ENCODE measurements at places on chromosomes 12 and 14.

GRCh38 chr12:23699031-23699430 is 250.4 kb downstream of the SOX5 start:
- no peak for DNase-seq

GRCh38 chr12:128801879-128802391 is 21.8 kb downstream of the SLC15A4 start:
- DNase-seq, result no peak

DNA sequence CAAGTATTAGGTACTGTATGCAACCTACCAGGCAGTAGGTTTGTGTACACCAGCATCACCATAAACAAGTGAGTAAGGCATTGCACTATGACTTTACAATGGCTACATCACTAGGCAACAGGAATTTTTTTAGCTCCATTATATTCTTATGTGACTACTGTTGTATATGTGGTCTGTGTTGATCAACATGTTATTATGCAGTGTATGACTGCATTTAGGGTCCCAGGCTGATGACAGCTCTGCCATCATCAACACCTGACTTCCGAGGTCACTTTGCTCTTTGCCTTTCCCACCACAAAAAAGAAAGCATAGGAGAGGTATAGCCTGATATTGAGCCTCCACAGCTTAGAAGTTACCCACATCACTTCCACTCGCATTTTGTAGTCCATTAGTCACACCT is 217.5 kb upstream of the PELI2 start:
- no peak for DNase-seq

DNA sequence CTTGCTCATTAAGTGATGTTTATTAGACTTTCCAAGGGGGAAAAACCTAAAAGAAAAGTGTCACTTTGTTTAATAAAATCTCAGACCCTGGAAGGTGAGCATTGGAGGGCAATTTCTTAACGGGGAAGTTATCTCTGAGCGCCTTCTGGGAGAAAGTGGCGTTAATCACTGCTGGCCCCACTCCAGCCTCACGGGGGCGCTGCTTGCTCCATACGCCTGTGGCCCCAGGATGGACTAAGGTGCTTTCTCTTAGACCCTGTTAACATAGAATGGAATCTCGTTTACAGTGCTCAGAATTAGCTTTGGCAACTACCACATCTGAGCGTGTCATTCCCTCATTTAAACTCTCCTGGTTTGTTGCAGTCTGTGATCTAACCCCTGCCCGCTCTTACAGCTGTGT is 16.4 kb upstream of the PRIMA1 start:
- no peak for DNase-seq

DNA sequence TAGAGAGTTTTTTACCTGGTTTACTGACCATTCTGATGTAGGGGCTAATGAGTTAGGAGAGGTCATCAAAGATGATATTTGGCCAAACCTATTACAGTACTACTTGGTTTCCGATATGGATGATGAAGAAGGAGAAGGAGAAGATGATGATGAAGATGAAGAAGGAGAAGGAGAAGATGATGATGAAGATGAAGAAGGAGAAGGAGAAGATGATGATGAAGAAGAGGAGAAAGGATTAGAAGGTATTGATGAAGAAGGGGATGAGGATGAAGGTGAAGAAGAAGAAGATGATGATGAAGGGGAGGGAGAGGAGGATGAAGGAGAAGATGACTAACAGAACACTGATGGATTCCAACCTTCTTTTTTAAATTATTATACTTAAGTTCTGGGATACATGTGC is 196.6 kb downstream of the TMX1 start:
- DNase-seq, result no peak

- DNase-seq, result peak; percentile 100
These were observed at the start of gene TEDC1 for GRCh38 chr14:105490572-105491365. Gene TEDC1, plus strand, starts transcription at chr14:105491246. Its CDS starts 130 bp downstream, at chr14:105491376.

DNA sequence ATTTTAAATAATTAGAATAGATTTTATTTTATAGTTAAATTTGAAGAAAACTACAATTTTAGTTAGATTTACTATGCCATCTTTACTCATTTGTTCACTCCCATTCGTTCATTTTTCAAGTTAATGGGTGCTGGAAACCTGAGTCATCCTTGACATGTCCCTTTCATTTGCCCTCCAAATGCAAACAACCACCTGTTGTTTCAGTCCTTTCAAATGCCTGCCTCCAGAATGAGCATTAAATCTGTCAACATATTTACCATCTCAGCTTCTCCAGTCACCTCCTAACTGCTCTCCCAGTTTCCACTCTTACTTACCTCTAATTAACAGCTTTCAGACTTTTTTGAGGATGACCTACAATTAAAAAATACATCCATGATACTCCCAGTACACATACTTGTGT is 375.5 kb downstream of the RAD51B start:
- DNase-seq, result no peak

- DNase-seq, result no peak
These were observed 66.4 kb downstream of the TESC start for GRCh38 chr12:117032593-117033381.

GRCh38 chr14:98926146-98926545 is 345.9 kb downstream of the BCL11B start:
- DNase-seq, result no peak

DNA sequence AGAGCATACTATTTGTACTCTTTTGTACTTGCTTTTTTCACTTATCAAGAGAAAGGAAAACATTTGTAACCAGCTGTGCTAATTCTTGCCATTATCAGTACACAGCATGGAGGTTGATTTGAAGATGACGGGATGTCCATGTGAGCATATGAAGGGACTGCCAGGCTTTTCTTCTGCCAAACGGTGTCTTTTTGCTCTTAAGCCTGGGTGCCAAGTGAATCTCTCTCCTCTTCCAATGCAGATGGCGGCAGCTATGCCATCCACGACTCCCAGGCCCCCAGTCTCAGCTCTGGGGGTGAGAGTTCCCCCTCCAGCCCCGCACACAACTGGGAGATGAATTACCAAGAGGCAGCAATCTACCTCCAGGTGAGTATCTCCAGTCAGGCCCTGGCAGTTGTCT is 38.9 kb downstream of the TPCN1 start:
- no peak for DNase-seq

DNA sequence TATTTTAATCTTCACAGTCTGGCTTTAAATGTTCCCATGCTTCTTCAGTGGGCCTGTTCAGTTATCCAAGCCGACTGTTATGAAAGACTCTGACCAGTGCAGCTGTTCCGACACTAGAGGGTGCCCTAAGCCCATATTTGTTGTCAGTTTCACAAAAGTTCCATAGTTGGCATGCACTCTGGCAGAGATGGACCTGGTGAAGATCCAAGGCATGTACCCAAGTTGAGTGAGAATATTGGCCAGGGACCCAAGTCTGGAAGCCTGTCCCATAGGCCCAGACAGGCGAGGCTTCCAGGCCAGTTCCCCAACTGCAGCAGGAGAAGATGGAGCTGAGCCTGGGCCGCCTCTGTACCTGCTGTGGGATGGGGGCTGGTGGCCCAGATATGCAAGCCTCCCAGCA is 27.4 kb upstream of the GUCY2C start:
- peak; percentile 12 for DNase-seq

DNA sequence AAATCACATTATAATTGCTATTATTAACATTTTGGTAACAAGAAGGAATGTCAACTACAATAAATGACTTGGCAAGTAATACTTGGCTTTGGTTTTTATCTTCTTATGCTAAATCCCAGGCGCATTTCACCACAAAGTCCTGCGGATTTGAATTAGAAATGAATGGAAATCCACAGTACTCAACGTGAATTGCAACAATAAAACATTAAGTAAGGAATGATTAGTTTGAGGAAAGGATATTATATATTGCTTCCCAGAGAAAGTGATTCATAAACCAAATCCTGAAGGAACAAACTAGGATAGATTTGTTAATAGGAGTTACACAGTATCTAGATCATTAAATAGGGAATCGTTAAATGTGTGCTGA is 1089.7 kb downstream of the TRHDE start:
- no peak for DNase-seq

DNA sequence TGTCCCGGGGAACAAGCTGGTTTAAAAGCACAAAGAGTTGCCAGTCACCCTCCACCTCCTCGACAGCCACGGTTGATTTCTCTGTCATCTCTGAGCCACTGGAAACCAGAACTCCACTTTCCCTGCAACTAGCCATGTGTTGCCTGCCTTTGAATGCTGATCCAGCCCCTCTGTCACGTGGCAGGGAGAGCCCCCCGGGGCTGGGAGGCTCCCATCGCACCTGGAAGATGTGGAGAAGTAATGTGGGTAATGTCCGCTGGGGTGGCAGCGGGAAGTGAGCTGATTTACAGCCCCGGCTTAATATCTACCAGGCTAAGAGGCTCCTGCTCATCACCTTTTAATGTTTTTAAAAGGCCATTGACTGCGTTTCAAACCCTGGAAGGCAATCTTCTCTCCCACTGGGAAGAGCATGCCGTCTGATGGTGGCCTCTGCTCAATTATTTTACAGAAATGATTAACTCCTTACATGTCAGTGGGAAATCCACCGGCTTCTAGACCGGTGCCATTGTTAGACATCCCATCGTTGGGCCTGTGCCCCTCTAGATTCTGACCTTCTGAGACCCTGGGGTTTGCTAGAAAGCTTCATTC is 7.4 kb downstream of the PRIMA1 start:
- DNase-seq, result no peak

Measured in hippocampal formation (tissue), 2 donors.